ENCODE measurements at places on chromosomes 5 and 9.

GRCh38 chr5:170223360-170223759 is 9.4 kb upstream of the C5orf58 start:
- DNase-seq = no peak

DNA sequence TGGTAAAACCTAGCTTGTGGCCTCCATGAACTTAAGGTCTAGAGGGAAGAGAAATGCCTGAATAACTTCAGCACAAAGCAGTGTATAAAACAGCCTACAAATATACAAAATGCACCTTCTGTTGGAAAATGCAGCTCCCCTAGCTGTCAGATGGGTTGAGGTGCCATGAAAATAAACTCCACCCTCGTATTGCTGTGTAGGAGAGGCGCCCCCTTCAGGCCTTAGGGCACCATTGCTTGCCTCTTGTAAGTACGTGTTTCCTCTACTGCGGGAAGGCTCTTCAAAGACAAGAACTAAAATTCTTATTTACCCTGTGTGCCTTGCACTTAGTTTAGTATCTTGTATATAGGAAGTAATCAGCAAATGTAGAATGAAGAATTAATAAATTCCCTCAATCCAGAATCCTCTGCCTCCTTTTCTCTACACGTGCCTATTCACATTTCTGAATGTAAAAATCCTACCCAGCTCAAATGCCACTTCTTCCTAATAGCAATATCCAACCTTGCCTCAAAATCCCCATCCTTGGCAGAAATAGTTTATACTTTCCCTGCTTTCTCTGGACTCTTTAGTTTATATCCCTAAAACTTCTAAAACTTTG is 393.7 kb upstream of the PDE4D start:
- DNase-seq = no peak

DNA sequence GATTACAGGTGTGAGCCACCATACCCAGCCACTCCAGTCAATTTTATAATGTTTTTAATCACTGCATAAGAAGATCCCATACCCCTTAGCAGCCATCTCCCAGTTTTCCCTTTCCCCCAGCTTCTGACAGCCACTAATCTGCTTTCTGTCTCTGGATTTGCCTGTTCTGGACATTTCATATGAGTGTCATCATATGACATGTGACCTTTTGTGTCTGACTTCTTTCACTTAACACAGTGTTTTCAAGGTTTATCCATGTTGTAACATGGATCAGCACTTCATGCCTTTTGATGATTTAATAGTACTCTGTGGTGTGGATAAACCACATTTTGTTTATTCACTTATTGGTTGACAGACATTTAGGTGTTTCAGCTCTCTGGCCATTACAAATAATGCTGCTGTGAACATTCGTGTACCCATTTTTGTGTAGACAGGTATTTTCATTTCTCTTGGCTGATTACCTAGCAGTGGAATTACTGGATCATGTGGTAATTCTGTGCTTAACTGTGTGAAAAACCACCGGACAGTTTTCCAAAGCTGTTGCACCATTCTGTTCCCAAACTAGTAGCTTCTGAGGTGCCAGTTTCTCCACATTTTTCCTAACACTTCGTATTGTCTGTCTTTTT is 8.6 kb downstream of the SUSD3 start:
- no peak for DNase-seq

- no peak for DNase-seq
Observed at GRCh38 chr5:63820577-63820976, 141.7 kb downstream of the HTR1A start.

DNA sequence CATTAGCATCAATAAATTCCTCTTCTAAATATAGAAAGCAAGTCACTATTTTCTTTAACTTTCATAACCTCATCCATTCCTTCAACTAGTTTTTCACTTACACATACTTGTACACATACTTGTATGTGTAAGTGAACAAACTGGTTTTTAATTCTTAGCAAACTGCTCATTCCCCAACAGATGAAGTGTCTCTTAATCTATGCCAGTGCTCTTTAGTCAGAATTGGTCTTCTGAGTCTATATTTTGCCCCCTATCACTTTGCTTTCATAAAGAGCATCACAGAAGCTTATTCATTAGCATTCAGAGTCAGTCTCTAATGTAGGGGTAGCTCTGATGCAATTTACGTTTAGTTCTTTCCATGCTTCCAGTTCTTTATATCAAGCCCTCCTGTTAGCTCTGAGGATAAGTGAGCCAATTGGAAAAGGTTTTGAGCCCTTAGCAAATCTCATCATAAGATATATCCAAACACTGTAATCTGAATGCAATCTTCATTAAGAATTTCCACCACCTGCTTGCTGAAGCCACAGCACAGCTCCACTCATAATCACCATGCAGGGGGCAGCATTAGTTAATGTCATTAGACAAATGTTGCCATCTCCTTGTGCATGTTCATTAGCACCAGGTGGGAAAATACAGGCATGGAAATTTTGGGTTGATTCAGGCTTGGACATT is 178.5 kb upstream of the SLC24A2 start:
- no peak for DNase-seq

DNA sequence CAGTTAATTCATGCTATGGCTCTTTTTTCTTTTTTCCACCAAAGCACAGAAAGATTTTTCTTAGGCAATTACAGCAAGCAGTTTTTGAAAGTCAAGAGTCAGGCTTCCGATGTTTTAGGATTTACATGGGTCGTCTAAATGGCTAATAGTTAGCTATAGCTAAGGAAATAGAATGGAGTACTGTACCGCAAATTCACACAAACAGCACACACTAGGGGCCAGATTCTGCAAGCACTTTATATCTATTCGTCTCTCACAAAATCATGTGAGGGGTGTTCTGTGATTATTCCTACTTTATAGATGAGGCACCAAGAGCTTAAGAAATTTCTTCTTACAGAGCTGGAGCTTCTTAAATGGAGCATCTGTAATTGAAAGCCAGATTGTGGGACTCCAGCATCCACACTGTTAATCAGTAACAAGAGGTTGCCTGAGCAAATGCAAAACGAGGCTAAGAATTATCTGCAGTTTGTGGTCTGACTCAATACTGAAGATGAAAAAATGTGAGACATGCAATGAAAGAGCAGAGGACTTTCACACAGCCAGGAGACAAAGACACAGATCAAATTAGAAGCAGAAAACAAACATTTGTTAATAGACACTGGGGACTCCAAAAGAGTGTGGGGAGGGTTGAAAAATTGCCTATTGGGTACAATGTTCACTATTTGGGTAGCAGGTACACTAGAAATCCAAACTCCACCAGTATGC is 62.7 kb upstream of the CTXN3 start:
- DNase-seq = no peak

GRCh38 chr5:170161069-170161468 is 55.4 kb downstream of the FOXI1 start:
- no peak for DNase-seq

DNA sequence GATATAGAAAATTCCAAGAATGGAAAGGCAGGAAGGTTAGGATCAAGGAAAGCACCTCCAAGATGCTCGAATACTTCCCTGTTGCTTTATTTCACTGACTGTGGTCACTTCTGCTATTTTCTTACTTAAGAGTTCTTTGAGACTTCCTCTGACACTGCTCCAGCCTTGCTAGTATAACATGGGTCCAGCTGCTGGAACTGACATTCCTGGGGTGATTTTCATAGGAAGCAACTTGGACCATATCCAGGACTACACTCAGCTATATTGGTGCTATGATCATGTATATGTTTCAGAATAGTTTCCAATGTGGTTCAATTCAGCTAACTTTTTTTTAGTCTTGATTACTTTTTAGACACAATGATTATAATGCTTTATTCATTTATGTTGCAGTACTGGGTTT is 81.6 kb upstream of the CKMT2 start:
- no peak for DNase-seq

DNA sequence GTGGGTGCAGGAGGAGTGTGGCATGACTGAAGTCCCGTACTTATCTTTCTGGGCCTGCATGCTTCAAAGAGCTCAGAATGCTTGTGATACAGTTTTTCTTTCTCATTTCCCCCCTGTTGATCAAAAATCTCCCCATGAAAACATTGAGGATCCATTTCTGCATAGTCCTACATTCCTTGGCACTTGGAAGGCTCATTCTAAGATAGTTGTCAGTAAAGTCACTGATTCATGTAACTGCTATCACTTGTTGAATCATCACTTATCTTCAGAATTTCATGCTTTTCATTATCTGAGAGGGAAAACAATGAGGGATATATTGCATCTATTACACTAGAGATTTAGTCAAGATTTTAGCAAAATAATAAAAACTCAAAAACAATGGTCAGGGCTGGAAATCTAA is 1953.1 kb upstream of the CDH6 start:
- no peak for DNase-seq

DNA sequence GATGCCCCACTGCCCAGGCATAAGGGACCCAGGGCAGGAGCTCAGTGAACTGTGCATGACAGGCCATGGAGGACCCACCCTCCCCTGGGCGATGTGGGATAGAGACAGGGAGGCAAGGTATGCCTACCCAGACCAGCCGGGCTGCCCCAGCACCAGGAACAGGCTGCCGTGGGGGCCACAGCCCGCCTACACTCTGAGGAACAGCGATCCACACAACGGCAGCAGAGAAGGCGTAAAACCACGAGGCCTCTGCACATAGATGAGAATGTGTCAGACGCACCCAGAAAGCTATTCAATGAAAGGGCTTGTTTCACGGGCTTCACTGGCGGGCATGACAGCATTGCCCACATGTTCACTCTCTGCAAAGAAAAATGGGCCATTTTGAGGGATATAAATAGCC is 49.5 kb downstream of the SEMA4D start:
- peak; percentile 69 for DNase-seq

DNA sequence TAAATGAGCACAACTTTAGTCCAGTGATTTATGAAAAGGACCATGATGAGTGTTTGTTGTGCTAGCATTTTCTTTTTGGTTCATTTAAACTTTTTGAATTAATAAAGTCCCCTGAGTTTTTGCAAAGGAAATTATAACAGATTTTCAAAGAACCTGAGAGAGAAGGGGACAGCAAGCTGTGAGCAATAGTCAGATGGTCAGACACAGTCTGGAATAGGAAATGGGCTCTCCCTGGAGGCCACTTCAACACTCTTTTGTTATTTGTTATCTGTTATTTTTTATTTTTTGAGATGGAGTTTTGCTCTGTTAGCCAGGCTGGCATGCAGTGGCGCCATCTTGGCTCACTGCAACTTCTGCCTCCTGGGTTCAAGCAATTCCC is 171.1 kb downstream of the ARHGEF28 start:
- no peak for DNase-seq

- DNase-seq = no peak
Observed at GRCh38 chr9:65432051-65432450, 147.0 kb upstream of the FOXD4L5 start.

DNA sequence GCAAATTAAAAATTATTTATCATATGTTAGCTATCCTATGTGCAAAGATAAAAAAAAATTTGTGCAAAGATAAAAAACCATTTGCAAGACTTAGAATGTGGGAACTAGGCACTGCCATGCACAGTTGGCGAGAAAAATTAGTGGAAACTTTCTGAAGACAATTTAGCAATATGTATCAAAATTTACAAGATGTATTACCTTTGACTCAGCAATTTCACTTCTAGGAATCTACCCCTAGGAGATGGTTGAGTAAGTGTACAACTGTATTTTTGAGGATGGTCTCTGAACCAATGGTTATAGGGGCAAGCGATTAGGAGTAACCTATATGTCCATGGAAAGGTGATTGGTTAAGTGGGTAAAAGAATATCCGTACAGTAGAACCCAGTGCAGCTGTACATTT is 88.9 kb downstream of the FGF1 start:
- no peak for DNase-seq

DNA sequence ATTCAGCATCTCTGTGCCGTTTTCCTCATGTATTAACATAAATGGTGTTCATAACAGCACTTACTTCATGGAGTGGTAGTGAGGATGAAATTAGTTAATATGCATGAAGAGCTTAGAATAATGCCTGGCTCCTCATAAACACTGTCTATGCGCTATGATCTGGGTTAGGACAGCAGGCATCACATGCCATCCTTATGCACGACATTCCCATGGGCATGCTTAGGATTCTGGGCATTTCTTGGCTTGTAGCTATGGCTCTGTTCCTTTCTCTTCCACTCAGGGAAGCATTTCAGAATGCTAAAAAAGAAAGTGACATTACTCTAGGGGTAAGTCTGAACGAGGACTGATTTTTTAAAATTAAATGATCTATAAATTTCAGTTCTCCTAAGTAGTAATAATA is 349.8 kb downstream of the ARHGEF28 start:
- no peak for DNase-seq

- DNase-seq = no peak
Observed at GRCh38 chr5:111749303-111750026, 7.5 kb downstream of the NREP start.

- DNase-seq = no peak
Observed at GRCh38 chr5:72185496-72186329, 78.4 kb downstream of the MAP1B start.

DNA sequence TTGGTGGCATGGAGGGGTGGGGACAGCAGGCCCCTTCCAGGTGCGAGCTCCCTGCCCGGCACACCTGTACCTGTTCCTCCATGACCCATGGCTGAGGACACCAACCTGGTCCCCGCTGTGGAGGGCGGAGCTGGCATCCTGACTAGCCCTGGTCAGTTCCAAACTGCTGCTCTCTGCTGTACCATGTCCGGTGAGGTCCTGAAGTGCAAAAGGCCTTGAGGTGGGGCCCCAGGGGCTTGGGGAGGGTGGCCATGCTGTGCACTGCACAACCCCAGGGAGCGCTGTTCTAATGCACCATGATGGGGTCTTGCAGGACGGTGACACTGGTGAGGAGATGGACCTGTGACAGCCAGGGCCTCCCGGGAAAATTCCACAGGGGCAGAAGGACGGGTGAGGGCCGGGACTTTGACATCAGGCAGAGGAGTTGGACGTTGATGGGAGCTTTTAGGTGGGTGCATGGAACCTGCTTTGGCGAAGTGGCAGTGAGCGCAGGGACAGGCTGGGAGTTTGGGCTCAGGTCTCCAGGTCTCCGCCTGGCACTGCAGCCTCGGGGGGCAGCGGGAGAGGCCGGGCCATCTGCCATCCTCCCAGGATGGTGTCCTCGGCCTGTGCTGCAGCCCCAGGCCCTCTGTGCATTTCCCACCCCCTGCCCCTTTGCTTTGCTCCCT is 38.9 kb downstream of the COL5A1 start:
- DNase-seq = no peak

DNA sequence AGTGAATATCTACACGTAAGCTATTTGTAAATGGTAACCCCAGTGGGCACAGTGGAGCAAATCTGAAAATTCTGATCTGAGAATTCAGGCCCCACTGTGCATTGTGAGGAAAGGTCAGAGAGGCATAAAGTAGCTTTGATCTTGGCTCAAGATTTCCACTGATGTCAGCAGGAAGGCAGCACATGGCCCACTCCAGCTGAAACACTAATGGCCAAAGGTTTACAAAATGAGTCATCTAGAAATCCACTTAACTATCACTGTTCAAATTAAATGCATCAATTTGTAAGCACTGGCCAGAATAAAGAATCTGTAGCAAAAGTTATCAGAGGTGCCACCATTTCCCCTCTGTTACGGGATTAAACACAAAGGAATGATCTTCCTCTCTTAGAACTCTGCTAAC is 191.6 kb downstream of the C9orf152 start:
- DNase-seq = no peak

- no peak for DNase-seq
Observed at GRCh38 chr5:7802855-7803254, 48.1 kb downstream of the CFAP90 start.

- DNase-seq = no peak
Observed at GRCh38 chr9:122261469-122261881, 3.2 kb downstream of the RBM18 start.

- DNase-seq = no peak
Observed at GRCh38 chr5:151258201-151258611, 5.2 kb downstream of the GM2A start.

- DNase-seq = no peak
Observed at GRCh38 chr9:33703430-33704102, 91.8 kb upstream of the PRSS3 start.

- no peak for DNase-seq
Observed at GRCh38 chr9:21969951-21970799, 24.0 kb downstream of the CDKN2A start.

All from CD4-positive, alpha-beta T cell treated with Interleukin-2 at 100 ng/mL for 4 hours (primary cell).